Cardiac muscle cell (in vitro differentiated cells and primary cell): ENCODE measurements at places on chromosomes 2 and 18. TPM values are rescaled to one million over a fixed set of nuclear protein-coding genes. Genes with fewer than 3 reads are reported as not detected.

Gene NT5C1B
- not detected in 2 replicates for total RNA-seq

Gene DIPK1C
- not detected in 2 replicates for total RNA-seq

Gene GPAT2
- total RNA-seq: 1.5 and 3.5 TPM in 2 replicates

Gene HDAC4
- total RNA-seq: 24.0 and 41.6 TPM in 2 replicates

Gene LRRTM1
- 17.4 and 18.0 TPM in 2 replicates for total RNA-seq

Gene TUBA3E
- not detected in 2 replicates for total RNA-seq

Gene LDLRAD4
- total RNA-seq: 7.9 and 10.5 TPM in 2 replicates

Gene RFX8
- 0.12 TPM in 1 of 2 replicates, not detected in the other for total RNA-seq

Gene PJVK
- total RNA-seq: 3.9 and 6.9 TPM in 2 replicates

Gene NEUROD1
- not detected in 2 replicates for total RNA-seq

Gene TMEM150A
- total RNA-seq: 14.2 and 18.9 TPM in 2 replicates

DNA sequence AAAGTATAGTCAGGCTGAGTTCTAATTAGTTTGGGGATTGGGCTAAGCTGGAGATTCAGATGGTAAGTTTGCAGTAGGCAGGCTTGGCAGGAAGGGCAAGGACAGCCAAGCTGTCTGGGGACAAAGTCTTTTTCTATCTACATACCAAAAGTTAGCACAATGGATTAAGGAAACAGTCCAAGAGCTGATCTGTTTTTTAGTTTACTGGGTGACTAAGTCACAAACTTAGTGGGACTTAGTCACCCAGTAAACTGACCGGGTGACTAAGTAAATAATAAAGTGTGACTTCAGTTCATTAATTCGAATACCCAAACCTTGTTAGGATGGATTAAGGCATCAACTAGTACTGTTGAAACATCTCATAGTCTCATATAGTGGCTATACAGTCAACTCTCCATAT is 1386.0 kb upstream of the CELF4 start:
- no peak for DNase-seq

- no peak for DNase-seq
Measured at GRCh38 chr2:86335865-86336674, 1.4 kb downstream of the REEP1 start.

GRCh38 chr2:63853527-63854310 is 12.0 kb downstream of the UGP2 start:
- peak; percentile 75 for DNase-seq

DNA sequence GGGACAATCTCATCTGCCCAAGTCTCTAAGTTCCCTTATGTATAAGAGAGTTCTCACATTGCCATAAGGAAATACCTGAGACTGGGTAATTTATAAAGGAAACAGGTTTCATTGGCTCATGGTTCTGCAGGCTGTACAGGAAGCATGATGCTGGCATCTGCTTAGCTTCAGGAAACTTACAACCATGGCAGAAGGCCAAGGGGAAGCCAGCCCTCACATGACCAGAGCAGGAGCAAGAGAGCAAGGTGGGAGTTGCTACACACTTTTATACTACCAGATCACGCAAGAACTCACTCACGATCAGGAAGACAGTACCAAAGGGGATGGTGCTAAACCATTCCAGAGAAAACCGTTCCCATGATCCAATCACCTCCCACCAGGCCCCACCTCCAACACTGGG is 73.9 kb downstream of the PRKRA start:
- no peak for DNase-seq

DNA sequence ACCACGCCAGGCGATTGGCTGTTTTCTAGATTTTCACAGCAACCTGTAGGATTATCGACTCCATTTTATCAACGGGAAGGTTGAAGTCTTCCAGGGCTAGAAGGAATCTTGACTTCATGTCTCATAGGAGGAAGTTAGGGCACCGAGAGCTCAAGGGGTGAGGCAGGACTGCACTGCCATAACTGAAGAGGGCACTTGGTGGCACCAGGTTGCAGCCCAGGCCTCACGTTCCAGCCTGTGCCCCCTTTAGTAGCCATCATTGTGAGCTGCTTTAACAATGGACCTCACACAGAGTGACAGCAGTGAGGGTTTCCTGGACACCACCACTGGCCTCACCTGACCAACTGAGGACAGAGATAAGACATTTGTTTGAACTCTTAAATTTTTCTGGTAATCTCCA is 22.9 kb upstream of the RPL37A start:
- DNase-seq: no peak

- DNase-seq: peak; percentile 8
Measured at GRCh38 chr18:69898241-69898861, 49.3 kb downstream of the CD226 start.

- DNase-seq: no peak
Measured at GRCh38 chr18:58225101-58225500, 181.1 kb downstream of the NEDD4L start.

DNA sequence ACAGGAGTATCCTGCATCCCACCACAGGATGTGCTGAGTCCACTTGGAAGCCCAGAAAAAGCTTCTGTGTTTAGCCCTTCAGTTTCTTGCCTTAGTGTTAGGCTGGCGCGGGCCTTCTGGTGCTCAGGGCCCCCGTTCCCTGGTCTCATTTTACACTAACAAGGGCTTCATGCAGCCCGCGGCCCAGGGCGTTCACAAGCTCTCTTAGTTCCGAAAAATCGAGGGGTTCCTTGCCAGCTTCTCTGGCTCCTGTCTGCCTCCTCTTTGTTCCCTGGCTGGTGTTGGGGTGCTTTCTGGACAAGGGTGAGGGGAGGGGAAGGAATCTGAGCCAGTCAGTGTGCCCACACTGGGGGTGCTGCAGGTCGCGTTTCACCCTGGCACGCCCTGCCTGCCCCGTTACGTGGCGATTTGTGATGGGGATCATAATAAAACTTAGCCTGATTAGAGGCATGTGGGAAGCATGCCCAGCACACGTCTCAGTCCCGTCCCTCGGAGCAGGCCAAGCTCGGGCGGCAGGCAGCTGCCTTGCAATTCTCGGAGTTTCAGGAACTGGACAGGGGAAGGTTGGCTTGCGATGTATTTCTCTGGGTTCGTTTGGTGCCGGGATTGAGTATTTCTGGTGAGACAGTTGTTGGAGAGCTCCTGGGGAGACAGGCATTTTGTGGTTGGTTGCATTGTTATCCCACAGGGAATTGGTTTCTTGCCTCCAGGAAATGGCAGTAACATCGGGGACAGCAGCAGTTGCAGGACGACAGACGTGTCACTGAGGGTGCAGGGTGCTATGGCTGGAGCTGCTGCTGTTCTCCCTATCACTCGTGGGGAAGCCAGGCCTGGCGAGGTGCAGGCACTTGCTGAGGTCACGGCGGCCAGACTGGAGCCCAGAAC is 22.9 kb downstream of the SH3BP4 start:
- peak; percentile 55 for DNase-seq

DNA sequence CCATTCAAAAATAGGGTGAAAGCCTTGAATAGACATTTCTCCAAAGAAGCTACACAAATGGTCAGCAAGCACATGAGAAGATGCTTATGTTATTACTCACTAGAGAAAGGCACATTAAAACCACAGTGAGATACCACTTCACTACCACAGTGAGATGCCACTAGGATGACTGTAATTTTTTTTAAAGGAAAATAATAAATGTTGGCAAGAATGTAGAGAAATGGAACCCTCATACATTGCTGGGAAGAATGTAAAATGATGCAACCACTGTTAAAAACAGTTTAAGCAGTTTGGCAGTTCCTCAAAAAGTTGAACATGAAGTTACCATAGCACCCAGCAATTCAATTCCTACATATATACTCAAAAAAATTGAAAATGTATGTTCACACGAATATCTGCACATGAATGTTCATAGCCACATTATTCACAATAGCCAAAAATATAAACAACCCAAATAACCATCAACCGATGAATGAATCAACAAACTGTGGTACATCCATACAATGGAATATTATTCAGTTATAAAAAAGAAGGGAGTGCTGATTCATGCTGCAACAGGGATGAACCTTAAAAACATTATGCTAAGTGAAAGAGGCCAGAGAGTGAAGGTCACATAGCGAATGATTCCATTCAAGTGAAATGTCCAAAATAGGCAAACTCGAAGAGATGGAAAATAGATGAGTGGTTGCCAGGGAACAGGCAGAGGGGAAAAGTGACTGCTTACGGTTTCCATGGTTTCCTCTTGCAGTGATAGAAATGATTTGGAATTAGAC is 156.2 kb upstream of the NDUFV2 start:
- DNase-seq: no peak

- no peak for DNase-seq
Measured at GRCh38 chr2:150762571-150762970, 275.1 kb upstream of the RND3 start.

DNA sequence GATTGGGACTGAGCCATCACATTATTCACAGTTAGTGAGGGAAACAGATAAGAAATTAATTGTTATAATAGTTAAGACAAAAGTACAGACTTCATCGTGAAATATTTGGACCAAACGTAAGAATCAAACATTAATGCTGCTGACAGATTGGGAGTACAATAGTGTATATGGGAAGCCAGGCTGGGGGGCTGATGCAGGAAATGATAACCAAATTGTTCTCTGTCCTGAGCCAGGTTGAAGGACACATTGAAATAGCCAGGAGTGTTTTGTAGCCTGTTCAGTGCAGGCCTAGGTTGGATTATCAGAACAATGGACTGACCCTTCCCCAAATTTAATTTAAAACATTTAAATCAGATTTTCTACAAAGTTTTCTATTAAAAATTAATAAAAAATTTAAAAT is 203.2 kb downstream of the BABAM2 start:
- DNase-seq: no peak

GRCh38 chr2:212539072-212539880 is 674 bp upstream of the ERBB4 start:
- no peak for DNase-seq

DNA sequence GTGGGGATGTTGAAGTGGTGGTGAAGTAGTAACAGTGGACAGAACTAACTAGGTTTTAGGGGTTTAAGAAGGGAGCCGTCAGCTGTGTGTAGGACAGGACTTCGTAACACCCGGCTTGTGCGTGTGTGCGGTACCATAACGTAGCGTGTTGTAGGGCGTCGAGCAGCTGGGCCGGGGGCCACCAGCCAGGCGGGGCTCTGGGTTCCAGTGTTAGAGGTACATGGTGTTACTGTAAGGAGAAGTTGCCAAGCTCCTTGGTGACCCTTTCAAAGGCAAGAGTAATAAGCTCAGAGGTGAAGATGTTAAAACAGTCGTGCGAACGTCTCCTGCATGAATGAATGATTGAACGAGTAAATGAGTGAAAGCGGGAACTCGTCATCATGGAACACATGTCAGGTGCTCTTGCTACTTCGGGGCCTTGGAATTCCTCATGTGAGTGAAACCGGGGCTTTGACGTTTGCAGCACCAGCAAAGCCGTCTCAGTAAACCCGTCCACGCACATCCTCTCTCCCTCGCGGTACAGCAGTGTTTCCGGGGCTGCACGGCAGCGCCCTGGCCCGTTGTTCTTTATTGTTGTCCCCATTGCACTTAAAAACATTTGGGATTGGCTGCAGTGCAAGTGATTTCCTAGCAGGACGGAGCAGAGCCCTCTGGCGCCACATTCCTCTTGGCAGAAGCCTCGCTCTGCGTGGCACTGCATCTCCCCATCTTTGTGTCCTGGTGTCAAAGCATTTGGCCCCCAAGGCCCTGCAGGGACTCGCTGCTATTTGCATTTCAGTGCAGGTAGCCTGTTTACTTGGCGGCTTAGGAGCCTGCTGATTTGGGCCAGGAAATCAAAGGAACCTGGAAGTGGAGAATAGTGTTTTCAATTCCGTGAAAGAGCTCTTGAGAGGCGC is 115.0 kb downstream of the GBX2 start:
- no peak for DNase-seq

- no peak for DNase-seq
Measured at GRCh38 chr2:119914266-119914665, 98.6 kb upstream of the EPB41L5 start.

GRCh38 chr2:133503323-133503722 is 64.9 kb downstream of the NCKAP5 start:
- no peak for DNase-seq

- DNase-seq: peak; percentile 77
Measured at GRCh38 chr2:215654148-215654819, 218.4 kb upstream of the FN1 start.

DNA sequence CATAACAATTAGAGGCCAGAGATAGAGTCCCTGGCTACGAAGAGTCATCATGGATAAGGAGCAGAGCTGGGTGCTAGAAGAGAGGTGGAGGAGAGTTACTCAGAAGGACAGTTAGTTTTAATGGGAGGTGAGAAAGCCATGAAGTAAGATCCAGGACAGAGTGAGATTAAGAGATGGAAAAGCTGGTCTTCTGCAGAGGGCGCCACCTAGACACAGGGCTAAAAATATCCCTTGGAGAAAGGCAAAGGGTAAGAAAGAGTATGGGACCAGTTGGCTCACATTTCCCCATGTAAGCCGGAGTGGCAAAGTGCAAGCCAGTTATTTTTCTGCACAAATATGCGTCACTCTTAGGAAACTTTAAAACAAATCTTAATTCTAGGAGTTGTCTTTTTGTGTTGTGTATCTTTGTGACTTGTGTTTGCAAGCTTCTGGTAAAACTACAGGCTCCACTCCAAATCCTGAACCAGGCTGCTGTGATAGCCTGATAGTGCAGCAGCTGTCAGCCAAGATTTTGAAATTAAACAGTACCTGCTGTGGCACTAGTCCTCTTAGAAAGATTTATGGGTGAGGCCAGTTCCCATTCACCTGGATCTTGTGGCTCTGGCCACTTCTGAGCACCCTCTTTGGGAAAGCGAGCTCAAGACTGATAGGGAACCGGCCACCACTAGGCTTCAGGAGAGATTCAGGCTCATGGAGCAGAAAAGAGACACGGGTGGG is 204.2 kb downstream of the TPGS2 start:
- DNase-seq: peak; percentile 46

GRCh38 chr18:68431111-68431921 is 283.6 kb downstream of the TMX3 start:
- DNase-seq: no peak

DNA sequence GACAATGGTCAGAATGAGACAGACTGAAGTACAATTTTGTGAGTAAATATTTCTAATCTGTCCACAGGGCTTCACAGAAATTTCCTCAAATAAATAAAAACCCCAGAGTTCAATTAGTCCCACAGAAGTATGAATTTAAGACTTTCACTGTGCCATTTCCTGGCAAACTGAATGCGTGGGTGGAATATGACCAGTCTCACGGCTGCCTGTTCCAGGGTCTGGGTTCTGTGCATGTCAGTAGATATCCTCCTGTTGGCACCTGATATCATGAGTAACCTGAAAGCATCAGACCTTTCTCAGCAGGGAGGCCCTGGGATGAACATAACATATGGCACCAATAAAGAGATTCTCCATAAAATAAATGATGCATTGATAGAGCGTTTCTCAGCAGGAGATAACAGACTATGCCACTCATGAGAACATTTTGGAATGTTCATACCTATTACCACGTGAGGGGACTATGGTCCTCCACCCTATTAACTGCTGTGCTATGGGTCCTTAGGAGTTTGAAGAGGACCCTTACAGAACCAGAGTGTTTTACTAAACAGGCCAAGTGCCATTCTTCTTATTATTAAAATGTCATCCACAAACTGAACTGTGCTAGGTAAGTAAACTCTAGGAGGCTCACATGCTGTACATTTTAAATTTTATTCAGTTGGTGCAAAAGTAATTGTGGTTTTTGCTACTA is 10.6 kb upstream of the MALL start:
- DNase-seq: no peak

DNA sequence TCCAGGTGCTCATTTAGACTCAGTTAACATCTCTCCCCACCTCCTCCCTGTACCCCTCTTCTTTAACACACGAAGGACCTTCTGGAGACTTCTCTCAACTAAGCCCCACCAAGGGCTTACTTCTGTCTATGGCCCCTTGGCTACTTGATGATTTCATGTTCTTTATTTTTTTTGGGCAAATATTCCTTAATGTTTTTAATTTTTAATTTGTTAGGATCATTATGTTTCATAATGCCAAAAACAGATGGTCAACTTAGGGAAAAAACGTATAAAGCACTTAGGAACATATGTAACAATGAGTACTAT is 25.9 kb downstream of the IL37 start:
- DNase-seq: no peak

- peak; percentile 71 for DNase-seq
Measured at GRCh38 chr18:22711192-22711685, 221.9 kb upstream of the RBBP8 start.
